ENCODE measurements at places on chromosomes 6 and 20. TPM values are rescaled to one million over a fixed set of nuclear protein-coding genes. Genes with fewer than 3 reads are reported as not detected.

GRCh38 chr20:59632541-59633113 lies 28.3 kb downstream of the PHACTR3 start:
- DNase-seq, result no peak
- H3K4me3 ChIP-seq, result no peak overlapping the region
- H3K36me3 ChIP-seq, result no peaks in the 10 kb centered on the region
- H3K4me1 ChIP-seq, result no peaks in the 10 kb centered on the region

The TSBP1 gene
- not detected for polyA plus RNA-seq

- H3K36me3 ChIP-seq, result peaks cover 6% of the 10 kb centered on the region
- H3K27ac ChIP-seq, result no peak overlapping the region
- peaks cover 61% of the 10 kb centered on the region for H3K4me1 ChIP-seq
These were observed 23.0 kb downstream of the RALY start for GRCh38 chr20:34016736-34017135.

DNA sequence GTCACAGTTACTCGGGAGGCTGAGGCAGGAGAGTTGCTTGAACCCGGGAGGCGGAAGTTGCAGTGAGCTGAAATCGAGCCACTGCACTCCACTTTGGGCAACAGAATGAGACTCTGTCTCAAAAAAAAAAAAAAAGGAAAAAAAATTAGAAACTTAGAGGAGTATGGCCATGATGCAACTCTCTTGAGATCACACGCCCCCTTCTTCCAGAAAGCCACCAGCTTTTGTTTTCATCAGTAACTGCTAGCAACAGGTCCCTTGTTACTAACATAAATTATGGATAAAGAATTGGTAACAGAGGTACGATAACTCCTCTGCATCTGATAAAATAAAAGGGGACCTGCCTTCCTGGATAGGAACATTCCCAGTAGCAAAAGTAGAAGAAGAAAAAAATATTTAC lies 308.2 kb downstream of the CD83 start:
- H3K36me3 ChIP-seq, result no peaks in the 10 kb centered on the region
- peaks cover 18% of the 10 kb centered on the region for H3K4me1 ChIP-seq
- H3K27ac ChIP-seq, result no peak overlapping the region
- H3K4me3 ChIP-seq, result no peak overlapping the region
- no peaks in the 10 kb centered on the region for H3K27me3 ChIP-seq

GRCh38 chr20:7496394-7496991 lies 443.8 kb downstream of the HAO1 start:
- H3K4me3 ChIP-seq, result no peak overlapping the region
- no peaks in the 10 kb centered on the region for H3K36me3 ChIP-seq
- H3K27ac ChIP-seq, result no peak overlapping the region

GRCh38 chr20:63116412-63117106 lies 99.4 kb downstream of the YTHDF1 start:
- H3K27ac ChIP-seq, result no peak overlapping the region
- DNase-seq, result no peak

GRCh38 chr20:45406260-45407066 lies 1.6 kb upstream of the DBNDD2 start:
- H3K27ac ChIP-seq, result no peak overlapping the region
- H3K36me3 ChIP-seq, result no peaks in the 10 kb centered on the region
- no peaks in the 10 kb centered on the region for H3K27me3 ChIP-seq
- H3K4me1 ChIP-seq, result peaks cover 33% of the 10 kb centered on the region

DNA sequence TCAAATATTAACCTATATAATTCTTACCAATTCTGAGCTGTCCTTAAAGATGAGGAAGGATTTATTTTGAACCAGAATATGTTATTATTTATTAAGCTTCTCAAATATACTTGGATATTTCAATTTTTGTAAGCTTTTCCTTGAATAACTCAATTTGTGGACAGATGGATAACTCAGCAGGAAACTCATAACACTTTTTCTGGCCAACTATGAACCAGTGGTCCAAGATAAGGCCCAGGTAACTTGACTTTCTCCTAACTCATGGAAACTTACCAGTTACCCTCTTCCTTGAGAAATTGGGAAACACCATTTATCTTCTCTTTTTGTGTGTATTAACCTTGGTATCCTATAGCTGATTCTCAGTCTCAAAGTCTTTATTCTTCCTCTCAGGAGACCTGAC lies 427.5 kb upstream of the SYNCRIP start:
- H3K4me3 ChIP-seq, result no peak overlapping the region
- H3K27me3 ChIP-seq, result no peaks in the 10 kb centered on the region
- DNase-seq, result no peak
- H3K4me1 ChIP-seq, result no peaks in the 10 kb centered on the region

The NQO2 gene
- 6.2 TPM for polyA plus RNA-seq

The NHSL1 gene
- 0.04 TPM for polyA plus RNA-seq

- H3K4me1 ChIP-seq, result peaks cover 17% of the 10 kb centered on the region
- no peak for DNase-seq
These were observed 1.2 kb downstream of the VSTM2L start for GRCh38 chr20:37904008-37904642.

- H3K27ac ChIP-seq, result no peak overlapping the region
- peaks cover 18% of the 10 kb centered on the region for H3K4me1 ChIP-seq
- no peaks in the 10 kb centered on the region for H3K36me3 ChIP-seq
These were observed 4.0 kb downstream of the SIM1 start for GRCh38 chr6:100460650-100461204.

DNA sequence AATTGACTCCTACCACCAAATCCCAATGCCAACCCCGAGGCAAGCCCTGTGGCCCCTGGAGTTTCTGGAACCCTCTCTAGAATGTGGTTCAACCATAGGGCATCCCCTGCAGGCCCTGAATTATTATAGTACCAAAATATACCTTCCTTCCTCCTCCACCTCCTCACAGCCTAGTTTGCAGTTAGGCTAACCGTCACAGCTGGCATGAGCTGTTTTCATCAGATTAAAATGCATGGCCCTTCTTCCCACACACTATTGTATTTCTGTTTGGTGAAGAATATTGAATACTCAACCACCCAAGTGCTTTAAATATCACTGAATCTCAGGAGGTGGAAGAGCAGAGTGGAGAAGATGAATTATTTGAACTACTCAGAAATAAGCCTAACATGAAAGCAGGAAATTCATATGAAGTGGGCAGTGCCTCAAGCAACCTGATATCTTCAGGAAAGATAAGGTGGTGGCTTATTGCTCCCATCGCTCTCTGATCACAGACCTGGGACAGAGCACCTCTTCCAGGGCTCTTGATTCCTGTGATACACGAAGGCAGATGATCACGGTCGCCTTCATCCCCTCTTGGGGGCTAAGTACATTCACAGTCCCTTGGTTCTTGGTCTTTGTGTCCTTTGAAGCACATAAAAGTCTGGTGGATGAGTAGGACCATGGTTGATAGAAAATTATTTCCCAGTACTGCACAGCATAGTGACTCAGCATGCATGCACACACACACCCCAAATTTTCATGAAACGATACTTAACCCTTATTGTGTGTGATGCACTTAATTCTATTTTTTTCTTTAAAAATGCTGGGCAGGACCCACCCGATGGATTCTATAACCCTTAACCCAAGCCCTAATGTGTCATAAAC lies 90.9 kb downstream of the PSMG4 start:
- H3K4me1 ChIP-seq, result peaks cover 21% of the 10 kb centered on the region
- no peak for DNase-seq
- H3K4me3 ChIP-seq, result no peak overlapping the region

The F13A1 gene
- polyA plus RNA-seq, result 1.7 TPM

The TBC1D7 gene
- polyA plus RNA-seq, result 21.5 TPM

The BHLHE23 gene
- polyA plus RNA-seq, result not detected
